ENCODE measurements at places on chromosomes 4 and X.

GRCh38 chrX:30777575-30777974 lies 111.5 kb downstream of the TAB3 start:
- no peak for DNase-seq

DNA sequence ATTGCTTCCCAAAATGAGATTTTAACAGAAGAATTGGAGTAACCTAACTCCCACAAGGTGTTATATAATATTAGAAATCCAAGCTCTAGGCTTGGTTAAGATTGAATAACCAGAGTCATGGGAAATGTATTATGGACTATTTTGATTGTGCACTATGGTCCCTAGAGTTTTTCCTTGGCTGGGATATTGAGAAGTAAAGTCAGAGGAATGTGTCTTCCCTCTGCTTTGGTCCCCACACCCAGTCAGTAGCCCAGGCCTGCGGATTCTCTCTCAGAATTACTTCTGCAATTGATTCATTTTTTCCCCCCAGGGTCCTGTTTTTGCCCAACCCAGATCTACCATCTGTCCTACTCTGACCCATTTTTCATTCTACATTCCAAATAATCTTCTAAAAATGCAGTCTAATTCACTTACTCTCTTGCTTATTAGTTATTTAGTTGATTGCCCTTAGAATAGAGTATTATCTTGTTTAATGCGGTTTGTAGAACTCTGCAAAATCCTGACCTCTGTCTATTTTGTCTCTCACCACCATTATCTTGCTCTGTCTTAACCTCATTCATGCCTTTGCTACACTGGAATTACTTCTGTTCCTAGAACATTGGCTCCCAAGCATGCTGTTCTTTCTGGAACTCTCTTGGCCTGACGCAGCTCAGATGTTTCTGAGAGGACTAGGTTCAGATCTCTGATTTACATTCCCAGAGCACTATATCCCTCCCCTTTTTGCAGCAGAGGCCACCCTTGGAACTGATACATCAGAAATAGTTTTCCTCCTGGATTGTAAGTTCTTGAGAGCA lies 23.6 kb downstream of the GUCY1A1 start:
- no peak for DNase-seq

GRCh38 chr4:6392407-6392806 lies 80.0 kb downstream of the PPP2R2C start:
- DNase-seq = no peak

- no peak for DNase-seq
Measured at GRCh38 chrX:70208479-70208878, 26.0 kb upstream of the AWAT1 start.

DNA sequence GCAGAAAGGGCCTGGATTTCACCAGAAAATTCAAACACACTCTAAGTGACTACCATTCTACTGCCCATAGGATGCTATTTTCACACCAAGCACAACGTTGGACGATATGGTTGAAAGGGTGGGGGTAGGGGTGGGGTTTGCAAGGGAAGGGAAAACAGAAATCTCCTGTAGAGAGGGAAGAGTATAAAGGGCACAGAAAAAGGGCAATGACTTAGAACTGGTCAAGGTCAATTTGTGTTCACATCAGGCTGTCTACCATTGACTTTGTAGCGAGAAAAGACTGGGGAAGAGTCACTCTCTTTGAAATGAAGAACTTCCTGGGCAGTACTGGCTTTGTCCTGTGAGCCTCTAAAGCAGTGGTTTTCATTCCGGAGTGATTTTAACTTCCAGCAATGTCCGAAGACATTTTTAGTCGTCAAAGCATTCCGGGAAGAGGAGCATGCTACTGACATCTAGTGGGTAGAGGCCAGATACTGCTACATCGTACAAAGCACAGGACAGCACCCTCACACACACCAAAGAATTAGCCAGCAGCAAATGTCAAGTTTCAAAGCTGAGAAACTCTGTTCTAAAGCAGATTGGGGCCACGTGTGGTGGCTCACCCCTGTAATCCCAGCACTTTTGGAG lies 48.4 kb upstream of the SLC7A3 start:
- peak; percentile 16 for DNase-seq

DNA sequence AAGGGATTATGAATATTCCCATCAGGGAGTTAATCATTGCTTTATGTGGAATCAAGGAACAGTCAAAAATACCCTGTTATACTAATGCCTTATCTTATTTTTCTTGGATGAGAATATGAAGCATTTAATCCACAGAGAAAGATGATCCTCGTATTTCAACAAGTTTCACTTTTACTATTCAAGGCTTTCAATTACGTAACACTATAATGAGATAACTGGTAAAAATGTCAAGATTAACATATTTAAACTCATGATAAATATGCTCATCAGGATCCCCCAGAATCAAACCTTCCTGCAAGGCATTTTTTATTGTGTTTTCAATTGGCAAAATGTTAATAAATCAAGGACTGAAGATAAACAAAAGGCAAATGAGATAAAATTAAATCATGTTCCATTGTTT lies 5.1 kb downstream of the ZXDA start:
- peak; percentile 54 for DNase-seq

- DNase-seq = peak; percentile 60
Measured at GRCh38 chr4:90293320-90293719, 166.1 kb downstream of the CCSER1 start.
